Activated CD4-positive, alpha-beta T cell treated with anti-CD3 and anti-CD28 coated beads for 4 hours (primary cell): ENCODE measurements at places on chromosomes 2 and 18.

DNA sequence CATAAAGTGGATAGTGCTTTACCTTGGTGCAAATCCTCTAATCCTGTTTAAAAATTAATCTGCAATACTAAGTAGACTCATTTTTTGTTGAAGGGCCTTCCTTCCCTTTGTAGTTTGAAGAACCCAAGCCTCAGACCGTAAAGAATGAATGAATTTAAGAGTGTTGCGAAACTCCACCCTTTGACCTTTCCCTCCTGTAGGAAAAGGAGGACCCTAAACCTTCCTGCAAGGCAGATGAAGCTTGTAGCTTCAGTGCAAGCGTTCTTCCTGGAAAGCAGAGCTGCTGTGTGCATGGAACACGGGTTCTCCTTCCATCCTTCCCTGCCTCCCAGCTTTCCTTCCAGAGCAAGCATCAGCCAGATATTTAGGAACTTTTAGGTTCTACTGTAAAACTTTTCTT lies 1.7 kb downstream of the IMPA2 start:
- no peak for DNase-seq

DNA sequence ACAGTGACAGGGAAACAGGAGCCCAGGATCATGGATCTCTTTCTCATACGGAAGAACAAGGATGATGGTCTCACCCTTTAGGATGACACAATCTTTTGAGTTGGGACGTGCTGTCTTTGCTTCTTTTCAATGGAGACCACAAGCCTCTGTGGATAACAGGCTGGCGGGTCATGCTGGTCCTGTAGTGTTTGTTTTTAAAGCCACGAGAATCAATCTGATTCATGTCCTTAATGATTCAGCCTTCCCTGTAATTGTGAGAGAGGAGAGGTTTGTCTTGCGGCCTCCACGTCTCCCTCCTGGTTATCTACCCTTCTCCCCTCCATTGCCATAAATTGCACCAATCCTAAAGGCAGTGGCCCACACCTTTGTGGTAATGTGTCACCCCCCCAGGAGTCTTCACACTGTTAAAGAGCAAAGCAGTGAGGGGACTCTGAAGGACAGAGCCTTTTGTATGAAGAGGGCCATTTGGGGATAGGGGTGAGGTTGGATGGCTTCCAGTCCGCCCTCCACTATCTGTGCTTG lies 87.7 kb upstream of the TGFA start:
- DNase-seq: no peak

DNA sequence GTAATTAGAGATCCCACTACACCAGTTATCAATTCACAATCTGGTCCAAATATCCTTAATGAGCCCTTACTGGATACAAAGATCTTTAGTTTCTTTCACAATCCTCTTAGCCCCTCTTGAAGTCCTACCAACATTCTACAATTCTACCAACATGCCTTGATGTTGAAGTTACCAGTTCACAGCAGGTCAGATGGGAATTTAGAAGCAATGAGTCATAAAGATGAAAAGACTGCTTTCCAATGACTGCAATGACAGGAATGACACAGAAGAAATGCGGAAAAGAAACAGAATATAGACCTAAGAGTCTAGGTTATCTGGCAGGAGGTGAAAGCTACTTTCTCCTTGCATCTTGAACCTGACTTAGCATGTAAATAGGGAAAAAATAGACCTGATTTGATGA lies 24.5 kb downstream of the RTTN start:
- no peak for DNase-seq

DNA sequence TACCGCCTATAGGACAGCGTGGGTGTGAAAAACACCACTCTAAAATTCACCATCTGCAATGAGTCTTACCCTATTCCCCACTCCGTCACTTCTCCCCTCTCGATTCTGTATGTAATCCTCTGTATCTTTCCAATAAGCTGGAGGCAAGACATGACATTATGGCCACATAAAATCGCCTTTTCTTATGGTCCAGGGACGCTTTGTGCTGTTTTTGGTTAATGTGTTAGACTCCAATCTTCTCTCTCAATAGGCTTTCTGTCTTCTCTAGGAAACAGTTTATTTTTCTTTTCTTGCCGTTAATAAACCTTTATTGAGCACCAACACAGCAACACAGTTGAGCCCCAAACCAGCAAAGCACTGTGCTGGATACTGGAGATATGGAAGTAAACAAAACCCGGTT lies 37.9 kb upstream of the ZCCHC2 start:
- DNase-seq: no peak

- DNase-seq: no peak
Observed at GRCh38 chr2:16313235-16313975, 352.2 kb downstream of the CYRIA start.

- DNase-seq: no peak
Observed at GRCh38 chr18:48632676-48633257, 93.9 kb downstream of the CTIF start.
